H4 (cell line): ENCODE measurements at places on chromosomes 12 and 14.

DNA sequence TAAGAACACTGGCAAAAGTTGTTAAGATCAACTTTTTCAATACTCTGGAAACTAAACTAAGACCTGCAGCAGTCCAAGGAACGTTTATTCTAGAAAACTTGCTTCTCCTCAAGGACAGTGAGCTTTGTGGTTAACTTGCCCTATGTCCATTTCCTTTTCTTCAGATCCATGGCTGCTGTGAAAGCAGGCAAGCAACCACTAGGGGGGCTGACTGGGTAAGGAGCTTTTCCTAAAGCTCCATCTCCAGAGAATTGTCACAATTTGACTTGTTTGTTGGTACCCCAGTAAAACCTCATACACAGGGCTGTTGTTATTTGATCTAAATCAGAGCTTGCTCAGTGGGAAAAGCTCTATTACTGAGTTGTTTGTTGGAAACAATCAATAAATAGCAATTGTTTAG, 10.1 kb upstream of the RPL10L start:
- peak; percentile 20 for DNase-seq

DNA sequence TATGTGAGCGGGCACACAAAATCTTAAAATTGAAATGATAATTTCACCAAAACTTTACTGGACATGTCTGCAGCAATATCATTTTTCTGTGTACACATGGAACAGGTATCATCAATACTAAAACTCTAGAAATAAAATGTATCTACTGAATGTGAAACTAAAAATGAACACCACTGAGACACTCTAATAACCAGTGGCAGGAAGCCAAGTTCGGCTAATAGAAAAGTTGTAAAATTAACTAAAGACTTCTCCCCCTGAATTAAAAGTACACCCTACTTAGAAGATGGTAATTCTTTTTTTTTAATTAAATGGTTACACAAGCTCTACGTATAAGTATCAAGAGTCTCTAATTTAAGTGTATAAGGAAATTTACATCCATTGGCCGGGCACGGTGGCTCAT, 227.2 kb downstream of the MED13L start:
- no peak for DNase-seq

GRCh38 chr12:50017641-50018040, 7.7 kb downstream of the RACGAP1 start:
- no peak for DNase-seq

- DNase-seq, result no peak
Measured at GRCh38 chr12:27436029-27436428, 10.5 kb upstream of the SMCO2 start.

GRCh38 chr12:89933911-89934310, 225.3 kb upstream of the ATP2B1 start:
- no peak for DNase-seq

GRCh38 chr12:22046968-22047390, 961 bp downstream of the CMAS start:
- DNase-seq, result no peak

DNA sequence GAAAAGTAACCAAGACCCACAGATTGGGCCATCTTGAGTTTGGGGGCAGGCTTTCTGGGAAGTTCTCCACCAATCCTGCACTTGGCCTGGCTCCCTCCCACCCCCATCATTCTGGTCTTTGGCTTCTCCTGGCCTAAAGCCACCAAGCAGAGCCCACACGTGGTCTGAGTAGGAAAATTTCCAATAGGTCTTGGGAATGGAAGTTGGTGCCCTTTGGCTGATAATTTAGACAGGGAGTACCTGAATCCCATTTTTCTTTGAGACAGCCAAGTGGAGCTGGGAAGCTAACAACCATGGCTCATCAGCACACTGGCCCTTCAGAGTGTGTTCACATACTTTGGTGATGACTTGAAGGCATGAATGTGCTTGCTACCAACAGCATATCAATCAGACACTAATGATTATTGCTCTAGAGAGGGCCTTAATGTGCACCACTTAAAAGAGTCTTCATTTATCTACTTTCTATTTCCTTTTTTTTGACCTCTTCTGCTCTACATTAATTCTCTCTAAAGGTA, 156.0 kb downstream of the EGLN3 start:
- no peak for DNase-seq

DNA sequence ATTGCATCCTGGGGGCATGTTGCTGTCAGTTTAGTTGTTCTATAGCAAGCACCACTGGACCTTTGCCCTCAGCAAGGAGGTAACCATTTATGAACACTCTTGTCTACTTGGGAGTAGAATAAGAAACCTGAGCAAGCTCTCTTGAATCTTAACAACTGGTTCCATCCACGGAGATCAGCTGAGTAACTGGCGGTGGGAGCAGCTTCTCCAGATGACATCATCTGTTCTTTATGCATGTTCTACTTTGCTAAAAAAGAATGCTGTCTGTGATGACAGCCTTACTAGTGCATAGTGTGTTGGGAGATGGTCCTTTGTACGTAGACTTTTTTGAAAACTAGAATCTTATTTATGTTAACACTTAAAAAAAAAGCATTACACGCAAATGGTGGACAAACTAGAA, 17.7 kb downstream of the SLC4A8 start:
- no peak for DNase-seq

DNA sequence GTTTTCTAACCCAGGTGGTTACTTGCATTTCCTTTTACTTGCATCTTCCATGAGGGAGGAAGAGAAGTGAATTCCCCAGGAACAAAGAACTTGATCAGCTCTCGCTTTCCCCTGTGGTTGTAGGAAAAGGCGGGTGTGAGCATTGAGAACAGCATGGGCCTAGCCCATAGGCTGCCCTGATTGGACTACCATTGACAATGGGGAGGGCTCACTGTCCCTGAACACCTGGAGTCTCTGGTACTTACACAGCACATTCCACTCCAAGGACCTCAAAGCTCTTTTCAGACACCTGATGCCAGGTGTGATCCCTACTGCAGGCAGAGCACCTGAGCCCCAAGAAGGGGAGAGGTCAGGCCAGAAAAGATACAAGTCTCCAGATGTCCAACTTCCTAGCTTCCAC, 25.0 kb downstream of the MAX start:
- DNase-seq, result no peak

- no peak for DNase-seq
Measured at GRCh38 chr12:131280426-131280825, 326.7 kb downstream of the ADGRD1 start.

GRCh38 chr14:32754209-32754608, 184.5 kb upstream of the NPAS3 start:
- no peak for DNase-seq

GRCh38 chr14:103894723-103895059, 33.6 kb upstream of the TDRD9 start:
- no peak for DNase-seq

DNA sequence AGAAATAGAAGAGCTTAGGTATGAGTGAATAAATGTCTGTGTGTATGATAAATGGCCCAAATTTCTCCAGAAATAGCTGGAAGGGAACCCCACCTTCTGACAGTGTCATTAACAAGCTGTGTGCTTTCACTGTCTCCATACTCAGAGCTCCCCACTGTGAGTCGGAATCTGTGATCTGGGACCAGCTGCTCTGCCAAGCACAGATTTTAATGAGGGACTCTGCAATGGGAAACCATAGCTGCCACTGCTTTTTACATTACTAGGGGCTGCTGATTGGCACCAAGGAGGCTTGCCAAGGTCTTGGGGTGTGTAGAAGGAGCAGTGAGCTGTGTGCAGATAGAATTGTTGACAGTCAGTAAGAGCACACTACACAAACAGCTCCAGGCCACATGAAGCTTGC, 244.2 kb upstream of the CCDC196 start:
- DNase-seq, result no peak

- no peak for DNase-seq
Measured at GRCh38 chr12:92395322-92395721, 249.7 kb upstream of the BTG1 start.

- no peak for DNase-seq
Measured at GRCh38 chr14:20751963-20752562, 6.4 kb downstream of the EDDM3A start.

DNA sequence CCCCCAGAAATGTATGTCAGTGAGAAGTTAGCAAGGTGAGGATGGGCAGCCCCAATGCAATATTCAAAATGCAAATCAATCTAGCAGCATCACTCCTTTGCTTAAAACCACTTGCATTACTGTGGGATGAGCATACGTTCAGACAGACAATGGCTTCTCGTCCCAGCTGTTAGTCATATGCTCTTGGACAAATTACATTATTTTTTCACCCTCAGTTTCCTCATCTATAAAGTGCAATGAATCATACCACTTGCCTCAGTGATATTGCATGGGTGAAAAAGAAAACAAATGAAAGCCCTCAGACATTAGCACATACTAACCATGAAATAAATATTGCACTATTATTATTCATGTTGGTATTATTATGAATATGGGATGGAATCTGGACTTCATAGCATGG, 132.3 kb downstream of the C12orf75 start:
- DNase-seq, result no peak

DNA sequence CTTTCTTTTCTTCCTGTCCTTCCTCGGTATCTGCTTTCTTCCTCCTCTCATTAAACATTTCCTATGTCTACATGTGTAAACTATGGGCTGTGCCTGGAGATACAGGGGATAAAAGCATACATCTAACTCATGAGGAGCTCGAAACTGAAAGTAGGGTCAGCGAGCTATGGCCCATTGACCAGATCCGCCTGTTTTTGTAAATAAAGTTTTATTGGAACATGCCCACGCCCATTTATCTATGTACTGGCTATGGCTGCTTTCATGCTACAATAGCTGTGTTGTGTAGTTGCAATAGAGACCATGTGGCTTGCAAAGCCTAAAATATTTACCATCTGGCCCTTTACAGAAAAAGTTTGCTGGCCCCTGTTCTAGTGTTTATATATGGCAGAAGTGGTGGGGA, 500.8 kb upstream of the GARIN6 start:
- no peak for DNase-seq

GRCh38 chr12:12447236-12447635, 90.4 kb downstream of the BORCS5 start:
- DNase-seq, result no peak

- no peak for DNase-seq
Measured at GRCh38 chr12:100221523-100221922, 20.9 kb downstream of the ACTR6 start.

GRCh38 chr12:128974881-128975280, 121.6 kb downstream of the GLT1D1 start:
- no peak for DNase-seq

DNA sequence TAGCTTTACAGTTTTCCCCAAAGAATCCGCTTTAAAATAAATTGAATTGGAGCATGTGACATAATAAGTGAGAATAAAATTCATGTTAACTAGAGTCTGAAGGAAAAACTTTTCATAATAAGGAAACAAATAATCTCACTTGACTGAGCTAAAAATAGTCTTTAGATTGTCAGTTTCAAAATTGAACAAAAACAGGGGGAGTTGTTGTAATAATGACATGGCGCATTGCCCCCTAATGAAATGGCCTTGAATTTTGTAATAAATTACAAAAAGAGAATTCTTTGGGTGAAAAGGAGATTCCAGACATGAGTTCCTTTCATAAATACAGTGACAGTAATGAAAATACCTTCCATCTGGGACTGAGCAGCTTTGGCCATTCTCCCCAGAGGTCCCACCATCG, 178.6 kb downstream of the EFCAB11 start:
- DNase-seq, result no peak

DNA sequence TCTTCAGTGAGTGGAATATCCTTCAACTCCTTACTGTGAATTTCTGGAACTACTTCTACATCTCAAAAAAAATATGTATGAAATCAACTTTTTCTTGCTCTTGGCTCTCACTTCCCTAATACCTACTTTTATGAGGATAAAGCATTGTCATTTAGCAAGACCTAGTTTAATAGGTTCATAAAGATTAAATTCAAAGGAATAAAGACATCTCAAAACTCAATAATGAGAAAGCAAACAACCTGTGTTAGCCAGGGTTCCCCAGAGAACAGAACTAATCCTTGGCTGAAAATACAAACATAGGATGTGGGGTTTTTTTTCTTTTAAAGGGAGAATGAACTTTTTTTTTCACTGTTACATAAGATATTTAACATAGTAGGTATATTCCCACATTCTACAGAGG, 57.9 kb downstream of the SCFD1 start:
- no peak for DNase-seq

DNA sequence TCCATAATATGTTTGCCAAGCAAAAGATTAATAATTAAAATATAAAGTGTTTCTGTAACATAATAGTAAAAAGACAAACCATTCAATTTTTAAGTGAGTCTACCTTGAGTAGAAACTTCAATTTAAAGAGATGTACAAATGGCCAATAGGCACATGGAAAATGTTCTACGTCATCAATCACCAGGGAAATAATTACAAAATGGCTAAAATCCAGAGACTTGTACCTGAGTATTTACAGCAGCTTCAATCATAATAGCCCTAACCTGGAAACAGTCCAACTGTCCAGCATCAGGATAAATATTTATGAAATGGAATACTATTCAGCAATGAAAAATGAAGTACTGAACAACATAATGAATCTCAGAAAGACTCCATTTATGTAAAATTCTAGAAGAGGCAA, 95.5 kb upstream of the FAR2 start:
- no peak for DNase-seq

DNA sequence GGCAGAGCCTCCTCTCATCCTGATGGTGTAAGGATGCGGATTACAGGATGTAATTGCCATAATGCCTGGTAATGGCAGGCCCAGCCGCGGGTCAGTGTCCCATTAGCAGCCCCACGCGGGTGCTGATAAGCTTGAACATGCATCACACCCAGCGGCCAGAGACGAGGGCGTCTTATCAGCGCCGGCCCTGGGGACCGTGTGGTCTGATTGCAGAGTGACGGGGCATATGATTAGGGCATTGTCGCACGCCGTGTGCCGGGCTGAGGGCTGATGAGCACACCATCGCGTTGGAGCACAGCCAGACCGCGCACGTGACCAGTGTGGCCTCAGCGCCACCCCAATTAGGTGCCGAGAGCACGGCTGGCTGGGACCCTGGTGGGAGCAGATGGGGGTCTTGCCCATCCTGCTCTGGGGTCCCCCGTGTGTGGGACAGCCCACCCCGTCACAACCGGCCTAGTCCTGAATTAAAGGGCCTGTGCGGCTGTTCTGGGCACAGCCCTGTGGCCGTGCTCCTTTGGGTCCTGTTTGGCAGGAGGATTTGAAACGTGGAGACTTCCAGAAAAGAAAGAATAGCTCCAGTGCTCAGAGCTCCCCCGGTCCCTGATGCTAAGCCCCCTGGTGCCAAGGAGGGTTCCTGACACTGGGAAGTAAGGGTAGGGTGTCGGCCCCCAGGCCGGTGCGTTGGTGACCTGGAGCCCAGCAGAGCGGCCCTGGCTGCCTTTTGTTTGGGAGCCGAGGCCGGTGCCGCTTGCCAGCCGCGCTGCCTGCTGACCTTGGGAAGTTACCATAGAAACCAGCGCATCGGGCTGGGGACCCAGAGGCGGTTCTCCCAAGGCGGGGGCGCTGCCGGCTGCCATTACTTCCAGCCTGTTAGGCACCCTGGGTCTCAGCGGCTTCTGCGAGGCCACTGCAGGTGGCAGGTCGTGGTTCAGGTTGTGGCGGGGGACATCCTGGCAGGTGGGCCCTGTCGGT, 20.7 kb downstream of the KIF26A start:
- DNase-seq, result no peak
